Posterior vena cava (tissue), 2 donors: ENCODE measurements at places on chromosomes 6 and 20.

DNA sequence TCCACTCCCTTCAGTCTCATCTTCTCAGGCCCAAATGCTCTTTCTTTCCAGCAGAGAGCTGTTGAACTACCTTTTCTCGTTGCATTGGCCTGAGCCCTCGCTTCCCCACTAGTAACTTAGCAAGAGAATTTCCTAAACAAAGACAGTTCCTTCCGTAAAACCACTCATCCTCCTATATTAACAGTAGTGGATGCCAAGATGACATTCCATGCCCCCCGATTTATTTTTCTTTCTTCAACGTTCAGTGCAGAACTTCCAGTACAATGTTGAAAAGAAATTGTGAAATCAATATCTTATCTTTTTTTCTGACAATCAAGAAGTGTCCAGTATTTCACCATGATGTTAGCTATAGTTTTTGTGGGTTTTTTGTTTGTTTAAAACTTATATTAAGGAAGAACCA, 45.8 kb downstream of the SOX4 start:
- DNase-seq = no peak

GRCh38 chr6:64256483-64256882, 620.9 kb downstream of the PHF3 start:
- no peak for DNase-seq

- no peak for DNase-seq
Observed at GRCh38 chr6:156820089-156820798, 43.1 kb downstream of the ARID1B start.

GRCh38 chr20:59232618-59233017, 67.8 kb upstream of the EDN3 start:
- DNase-seq = no peak

DNA sequence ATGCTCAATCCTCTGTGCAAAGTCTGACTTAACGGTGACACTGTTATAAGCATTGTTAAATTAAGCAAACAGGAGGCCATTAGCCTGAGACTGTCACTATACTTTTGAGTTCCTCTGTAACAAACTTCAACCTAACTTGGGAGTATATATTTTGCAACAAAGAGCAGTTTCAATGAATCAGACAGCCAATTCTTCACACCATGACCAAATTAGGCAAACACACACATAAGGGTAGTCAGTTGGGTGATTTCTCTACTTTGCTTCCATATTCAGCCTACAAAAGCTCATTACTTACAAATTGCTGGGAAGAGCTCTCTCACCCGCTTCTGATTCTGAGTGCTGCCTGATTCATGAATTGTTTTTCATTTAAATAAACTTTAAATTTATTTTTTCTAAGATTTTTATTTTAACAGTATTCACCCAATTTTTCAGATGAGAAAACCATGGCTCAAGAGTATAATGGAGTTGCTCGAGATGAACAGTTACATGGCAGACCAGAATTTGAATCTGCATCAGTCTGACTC, 60.5 kb downstream of the HACE1 start:
- DNase-seq = no peak
